ENCODE measurements at places on chromosomes 7 and 10.

DNA sequence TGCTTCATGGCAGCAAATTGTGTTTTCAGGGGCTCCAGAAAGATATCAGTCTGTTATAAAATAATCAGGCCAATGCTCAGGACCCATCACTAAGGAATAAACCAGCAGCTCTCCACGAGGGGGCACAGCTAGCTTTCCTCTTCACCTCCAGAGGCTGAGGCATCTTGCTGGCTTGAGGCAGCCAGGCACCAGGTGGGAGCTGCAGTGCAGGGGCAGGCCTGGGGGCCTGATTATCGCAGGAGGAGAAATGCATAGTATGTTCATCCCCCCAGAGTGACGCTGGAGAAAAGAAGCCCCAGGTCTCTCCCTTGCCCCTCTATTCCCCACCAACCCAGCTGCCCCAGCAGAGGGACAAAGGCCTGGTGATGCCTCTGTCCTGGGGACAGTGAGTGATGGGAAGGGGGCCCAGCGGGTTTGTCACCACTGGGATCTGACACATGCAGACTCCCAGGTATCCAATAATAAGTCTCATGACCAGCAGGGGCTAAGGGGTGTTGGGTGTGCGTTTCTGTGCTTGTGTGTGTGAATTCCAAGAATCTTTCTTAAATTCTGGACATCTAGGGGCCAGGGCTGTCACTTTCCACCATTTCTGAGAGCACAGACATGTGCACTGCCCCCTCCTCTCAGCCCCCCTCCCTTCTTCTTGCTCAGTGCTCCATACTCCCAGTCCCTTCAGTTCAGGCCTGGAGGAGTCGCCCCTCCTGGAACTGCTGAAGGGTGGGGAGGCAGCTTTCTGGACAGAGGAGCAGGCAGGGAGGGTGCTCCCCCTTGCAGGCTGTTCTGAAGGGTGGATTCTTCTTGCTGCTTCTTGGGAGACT lies 128.1 kb upstream of the FAM20C start:
- DNase-seq = no peak

DNA sequence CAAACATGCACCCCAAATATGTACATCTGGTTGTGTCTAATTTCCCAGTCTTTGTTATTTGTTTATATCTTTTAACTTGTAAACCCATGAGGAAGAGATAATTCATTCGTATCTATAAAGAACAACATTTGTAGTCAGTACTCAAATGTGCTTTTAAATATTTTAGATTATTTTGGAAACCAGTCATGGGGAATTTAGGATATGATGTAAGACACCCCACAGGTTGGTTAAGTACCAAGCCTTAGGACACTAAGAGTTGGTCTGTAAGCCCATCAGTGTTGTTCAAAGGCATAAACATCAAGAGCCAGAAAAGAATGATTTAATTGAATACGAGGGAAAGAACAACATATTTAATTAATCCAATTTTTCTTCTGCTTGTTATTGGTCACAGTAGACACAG lies 421.1 kb upstream of the SEMA3C start:
- DNase-seq = no peak

- no peak for DNase-seq
Measured at GRCh38 chr7:33986451-33986850, 81.1 kb downstream of the BMPER start.

- DNase-seq = no peak
Measured at GRCh38 chr10:85862771-85863170, 503.8 kb downstream of the GRID1 start.

GRCh38 chr7:116525298-116525912 lies 569 bp downstream of the CAV1 start:
- DNase-seq = peak; percentile 44

DNA sequence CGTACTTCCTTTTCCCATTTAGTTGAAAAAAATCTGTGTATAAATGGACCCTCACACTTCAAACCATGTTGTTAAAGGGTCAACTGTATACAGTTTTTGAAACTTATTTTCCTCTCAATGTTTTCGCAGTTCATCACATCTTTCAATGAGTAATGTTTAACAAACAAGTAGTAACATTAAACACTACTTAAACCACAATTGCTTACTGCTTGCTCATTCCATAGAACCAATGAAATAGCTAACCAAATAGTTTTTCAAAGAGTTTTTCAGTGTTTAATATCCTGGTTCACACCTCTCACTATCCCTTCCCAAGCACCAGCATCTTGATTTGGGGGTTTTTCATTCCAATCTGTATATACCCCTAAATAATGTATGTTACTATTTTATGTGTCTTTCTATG lies 9.1 kb downstream of the SEM1 start:
- DNase-seq = no peak

DNA sequence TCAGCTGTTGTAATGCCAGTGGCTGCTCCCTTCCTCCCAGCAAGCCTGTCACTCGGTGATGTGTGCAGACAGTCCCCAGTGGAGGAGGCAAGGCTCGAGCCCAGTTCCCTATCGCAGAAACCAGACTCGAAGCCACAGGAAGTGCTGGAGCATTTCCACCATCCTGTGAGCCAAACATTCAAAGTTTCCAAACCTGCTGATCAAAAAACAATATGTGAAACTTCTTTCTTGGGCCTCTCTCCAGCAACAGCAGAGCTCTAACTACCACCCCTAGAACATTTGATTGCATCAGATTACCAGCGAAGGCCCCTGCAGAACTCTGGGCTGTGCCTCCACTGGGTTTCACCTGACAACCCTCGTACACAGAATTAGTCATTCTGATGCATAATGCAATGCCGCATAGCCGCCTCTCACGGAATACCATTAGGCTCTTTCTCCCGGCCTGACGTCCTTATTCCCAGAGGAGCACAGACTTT lies 94.0 kb downstream of the ELMO1 start:
- DNase-seq = no peak

GRCh38 chr10:38070501-38070900 lies 23.6 kb upstream of the ZNF37A start:
- no peak for DNase-seq

DNA sequence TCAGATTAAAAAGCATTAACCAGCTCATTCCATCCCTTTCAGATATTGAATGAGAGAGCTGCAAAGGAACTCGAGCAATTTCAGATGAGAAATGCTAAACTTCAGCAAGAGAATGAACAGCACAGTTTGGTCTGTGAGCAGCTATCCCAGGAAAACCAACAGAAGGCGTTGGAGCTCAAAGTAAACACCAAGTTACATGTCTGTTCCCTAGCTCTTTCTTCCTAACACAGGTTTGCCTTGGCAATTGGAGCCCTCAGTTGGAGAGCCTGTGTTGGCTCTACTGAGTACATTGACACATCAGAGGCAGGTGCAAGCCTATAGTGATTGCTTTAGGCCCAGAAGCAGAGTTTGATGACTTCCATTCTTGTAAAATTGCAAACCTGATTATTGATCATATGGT lies 14.7 kb downstream of the CFAP58 start:
- no peak for DNase-seq

GRCh38 chr7:152341039-152341913 lies 94.5 kb downstream of the KMT2C start:
- DNase-seq = no peak

DNA sequence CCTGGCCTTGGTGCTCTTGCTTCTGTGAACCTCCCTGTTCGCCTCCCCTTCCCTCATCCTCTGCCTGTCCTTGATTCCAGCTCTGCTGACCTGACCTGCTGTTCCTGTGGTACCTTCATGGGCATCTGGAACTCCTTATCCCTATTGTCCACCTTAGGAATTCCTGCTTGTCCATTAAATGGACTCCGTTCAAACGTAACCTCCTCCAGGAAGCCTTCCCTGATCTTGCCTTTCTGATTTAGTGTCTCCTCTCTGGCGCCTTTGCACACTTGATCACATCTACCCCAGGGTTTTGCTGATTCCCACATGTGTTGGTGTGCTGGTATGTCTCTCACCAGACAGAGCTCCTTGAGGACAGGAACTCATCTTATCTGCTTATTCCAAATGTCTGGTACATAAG lies 20.9 kb downstream of the TSPAN15 start:
- DNase-seq = no peak

GRCh38 chr7:23410446-23411183 lies 59.7 kb downstream of the IGF2BP3 start:
- no peak for DNase-seq

DNA sequence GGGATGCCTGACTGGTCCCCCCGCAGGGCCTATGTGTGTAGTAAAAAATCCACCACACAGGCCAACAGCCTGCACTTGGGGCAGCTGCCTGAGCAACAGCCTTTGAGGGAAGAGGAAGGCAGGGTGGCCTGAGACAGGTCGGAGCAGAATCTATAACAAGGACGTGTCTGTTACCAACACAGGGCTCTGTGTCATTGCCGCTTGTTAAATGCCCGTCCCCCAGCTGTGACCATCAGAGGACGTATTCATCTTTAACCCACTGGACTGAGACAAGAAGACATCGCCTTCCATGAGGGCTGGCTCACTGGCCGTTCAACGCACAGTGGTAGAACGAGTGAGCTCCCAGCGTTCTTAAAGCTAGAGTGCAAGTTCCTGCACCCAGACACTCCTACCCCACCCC lies 7.8 kb downstream of the PDIA4 start:
- no peak for DNase-seq

DNA sequence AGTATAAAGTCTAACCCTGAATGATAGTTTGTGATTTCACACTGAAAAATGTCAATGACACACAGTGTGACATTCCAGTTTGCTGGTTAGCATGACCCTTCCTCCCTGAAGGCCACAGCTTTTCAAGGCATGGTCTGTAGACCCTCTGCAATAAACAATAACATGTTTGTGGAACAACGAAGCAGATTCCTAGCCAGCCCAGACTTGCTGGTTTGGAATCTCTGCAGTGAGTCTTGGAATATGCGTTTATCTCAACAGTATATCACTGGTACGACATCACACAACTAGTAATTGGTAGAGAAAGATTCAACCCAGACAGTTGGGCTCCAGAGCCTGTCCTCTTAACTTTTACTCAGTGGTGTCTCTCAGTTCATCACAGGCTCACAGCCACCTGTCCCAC lies 23.7 kb upstream of the DUSP5 start:
- DNase-seq = no peak

GRCh38 chr10:13991353-13991752 lies 339.4 kb downstream of the FRMD4A start:
- no peak for DNase-seq

DNA sequence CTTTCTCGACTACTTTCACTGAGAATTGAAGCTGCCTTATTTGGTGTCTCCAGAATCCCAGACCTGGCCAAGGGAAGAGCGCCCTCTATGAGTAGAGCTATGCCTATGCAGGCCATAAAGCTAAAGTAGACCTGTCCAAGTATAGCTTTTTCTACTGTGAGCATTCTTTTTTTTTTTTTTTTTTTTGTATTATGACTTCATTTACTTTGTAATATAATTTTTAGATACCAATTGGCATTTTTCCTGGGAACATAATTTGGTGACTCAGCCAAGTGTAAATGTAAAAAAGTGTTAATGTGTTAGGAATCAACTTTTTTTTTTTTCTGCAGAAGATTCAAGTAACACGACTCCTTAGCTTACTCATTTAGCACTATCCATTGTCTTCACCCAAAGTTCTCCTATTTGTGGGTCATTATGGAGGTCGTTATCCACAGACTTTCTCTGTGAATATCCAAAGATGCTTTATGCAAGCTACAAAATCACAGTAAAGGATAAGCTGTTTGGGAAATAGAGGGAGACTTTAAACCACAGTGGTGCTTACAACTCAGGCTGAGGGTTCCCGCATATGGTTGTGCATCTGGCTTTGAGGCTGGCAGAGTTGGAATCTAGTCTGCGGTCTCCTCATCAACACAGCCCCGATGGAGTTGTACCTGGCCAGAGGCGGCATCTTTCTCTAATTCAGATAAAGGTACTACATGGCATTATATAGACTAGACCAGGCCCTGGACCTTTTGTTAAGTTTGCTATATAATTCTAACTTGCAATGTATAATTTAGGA lies 1040.2 kb upstream of the SORCS1 start:
- DNase-seq = peak; percentile 0

DNA sequence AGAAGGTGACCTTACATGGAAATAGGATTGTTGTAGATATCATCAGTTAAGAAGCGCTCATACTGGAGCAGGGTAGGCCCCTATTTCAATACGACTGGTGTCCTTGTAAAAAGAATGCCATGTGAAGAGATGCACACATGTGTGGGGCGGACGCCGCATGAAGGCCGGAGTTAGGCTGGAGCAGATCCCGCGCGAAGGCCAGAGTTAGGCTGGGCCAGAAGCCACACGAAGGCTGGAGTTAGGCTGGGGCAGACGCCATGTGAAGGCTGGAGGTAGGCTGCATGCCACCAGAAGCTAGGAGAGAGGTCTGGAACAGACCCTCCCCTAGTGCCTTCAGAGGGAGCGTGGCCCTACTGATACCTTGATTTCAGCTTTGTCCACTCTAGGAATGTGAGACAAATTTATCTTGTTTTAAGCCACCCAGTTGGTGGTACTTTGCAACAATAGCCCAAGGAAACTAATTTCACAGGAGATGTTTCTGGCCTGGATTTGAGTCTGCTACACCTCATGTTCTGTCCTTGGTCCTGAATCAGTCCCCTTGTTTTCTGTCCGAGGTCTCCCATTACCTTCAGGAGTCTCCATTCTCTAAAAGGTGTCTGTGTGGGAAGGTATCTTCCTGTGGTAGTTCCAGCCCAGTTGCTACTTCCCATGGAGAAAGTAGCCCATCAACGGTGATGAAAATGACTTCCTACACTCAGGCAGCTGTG lies 585.8 kb downstream of the LRMDA start:
- DNase-seq = no peak

DNA sequence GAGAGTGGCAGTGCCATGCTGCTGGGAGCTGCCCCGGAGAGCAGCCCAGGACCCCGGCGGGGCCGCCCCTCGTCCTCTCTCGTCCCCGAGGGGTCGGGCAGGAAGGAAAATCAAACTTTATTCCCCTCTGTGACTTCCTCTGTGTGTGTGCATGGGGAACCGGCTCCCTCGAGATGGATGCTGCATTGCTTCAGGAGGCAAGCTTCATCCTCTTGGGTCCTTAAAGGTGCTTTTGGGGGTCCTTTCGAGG lies 726 bp downstream of the MCU start:
- no peak for DNase-seq

- no peak for DNase-seq
Measured at GRCh38 chr10:27344568-27345454, 104.2 kb upstream of the ACBD5 start.

DNA sequence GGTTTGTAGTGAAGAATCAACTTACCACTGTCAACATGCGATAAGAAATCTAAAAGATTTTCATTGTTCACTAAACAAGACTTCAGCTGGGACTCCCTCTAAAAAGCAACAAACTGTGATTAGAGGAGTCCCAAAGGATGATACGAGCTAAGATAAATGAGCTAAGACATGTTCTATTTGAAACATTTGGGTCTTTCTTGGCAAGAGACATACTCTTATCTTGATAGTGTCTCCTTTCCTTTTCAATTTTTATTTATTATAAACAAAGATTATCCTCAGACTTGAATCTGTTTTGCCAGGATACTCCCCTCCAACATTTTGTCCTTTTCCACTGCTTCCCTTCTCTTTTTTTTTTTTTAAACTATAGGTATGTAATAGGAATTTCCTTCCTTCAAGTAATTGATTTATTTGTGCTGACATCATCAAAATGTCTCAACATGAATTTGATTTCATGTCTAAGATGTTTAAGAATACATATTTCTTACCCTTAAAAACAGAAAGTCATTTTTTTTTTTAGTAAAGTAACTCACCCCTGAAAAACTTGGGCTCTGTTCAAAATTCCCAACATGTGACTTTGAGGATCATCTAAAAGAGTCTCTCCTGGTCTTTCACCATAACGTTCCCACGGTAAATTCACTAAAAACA lies 158.4 kb upstream of the NRP1 start:
- DNase-seq = no peak
